Daoy (cell line): ENCODE measurements at places on chromosomes 5 and 9. TPM values are rescaled to one million over a fixed set of nuclear protein-coding genes. Genes with fewer than 3 reads are reported as not detected.

DNA sequence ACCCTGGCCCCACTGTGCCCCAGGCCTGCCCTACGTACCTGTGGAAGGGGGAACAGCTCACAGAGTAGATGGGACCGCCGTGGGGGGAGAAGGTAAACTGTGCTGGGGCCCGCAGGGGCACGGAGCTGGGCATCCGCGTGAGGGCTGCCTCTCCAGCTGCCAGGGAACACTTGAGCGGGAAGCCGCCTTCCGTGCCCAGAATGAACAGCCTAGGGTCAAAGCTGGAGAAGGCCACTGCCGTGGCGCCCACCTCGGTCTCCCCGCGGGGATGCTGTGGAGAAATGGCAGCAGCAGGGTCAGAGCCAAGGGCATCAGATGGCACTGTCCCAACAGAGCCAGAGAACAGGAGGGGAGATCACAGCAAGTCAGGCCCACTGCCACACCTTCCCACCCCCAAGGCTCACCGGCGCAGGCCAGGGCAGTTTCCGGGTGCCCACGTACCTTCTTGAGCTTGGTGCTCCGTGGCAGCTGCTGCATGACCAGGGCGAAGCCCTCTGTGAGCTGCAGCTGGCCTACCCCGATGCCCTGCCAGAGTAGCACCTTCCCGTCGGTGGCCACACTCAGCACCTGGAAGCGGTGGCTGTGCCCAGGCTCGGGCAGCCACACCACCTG lies 21.9 kb downstream of the DYNC2I2 start:
- DNase-seq = no peak

Gene ANKRD55
- total RNA-seq = not detected in 2 replicates

- no peak for DNase-seq
Observed at GRCh38 chr5:10064546-10065195, 185.0 kb downstream of the ATPSCKMT start.

DNA sequence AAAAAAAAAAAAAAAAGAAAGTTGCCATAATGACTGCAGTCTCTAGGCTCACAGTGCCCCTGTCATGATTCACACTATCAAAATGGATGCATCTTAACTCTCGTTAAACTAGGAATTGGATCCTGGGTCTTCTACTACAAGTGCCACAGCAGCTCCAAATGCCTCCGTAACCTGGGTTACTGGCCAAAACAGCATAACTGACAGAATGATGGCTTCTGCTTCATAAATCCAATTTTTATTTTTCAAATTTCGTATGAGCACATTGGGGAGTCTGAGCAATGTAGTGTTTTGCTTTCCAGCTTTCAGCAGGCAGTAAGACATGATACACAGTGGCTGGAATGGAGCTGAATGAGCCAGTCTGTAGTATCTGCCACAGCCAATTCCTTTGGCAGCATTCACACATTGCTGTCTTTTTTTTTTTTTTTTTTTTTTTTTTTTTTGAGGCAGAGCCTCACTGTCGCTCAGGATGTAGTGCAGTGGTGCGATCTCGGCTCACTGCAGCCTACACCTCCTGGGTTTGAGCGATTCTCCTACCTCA lies 36.0 kb upstream of the NPM1 start:
- no peak for DNase-seq

Gene TAF11L7
- not detected in 2 replicates for total RNA-seq
